ENCODE measurements at places on chromosomes 4 and X.

DNA sequence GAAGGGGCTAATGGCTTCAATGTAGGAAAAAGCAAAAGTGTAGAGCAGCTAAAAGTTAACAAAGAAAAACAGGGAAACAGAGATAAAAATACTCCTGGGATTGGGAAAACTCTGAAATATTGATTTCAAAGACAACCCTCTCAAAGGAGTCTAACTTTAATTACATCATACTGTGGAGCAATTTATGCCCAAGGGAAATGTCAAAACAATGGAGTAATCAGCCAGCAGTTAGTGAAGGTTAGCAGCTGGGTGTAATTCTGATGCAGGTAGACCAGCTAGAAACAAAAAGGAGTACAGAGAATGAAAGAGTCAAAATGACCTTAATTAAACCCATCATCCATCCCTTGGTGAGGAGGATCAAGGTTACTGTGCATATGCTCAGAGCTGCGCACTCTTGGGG lies 169.0 kb downstream of the ADAM29 start:
- no peak for DNase-seq

DNA sequence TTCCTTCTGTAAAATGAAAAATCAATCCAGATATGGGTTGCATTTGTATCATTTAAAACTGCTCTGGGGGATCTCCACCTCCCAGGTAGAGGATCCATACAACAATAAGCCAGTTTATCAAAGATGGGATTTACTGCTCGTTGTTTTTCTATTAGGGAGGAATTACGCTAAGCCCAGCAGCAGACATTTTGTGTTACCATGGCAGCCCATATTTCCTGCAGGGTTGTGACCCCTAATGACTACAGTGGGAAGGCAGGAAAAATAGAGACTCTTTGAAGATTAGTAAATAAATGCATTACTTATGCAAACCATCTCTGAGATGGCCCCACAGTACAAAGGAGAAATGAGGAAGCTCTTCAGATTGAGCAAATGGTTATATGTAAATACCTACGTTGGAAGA lies 253.4 kb upstream of the GPR101 start:
- DNase-seq, result no peak

DNA sequence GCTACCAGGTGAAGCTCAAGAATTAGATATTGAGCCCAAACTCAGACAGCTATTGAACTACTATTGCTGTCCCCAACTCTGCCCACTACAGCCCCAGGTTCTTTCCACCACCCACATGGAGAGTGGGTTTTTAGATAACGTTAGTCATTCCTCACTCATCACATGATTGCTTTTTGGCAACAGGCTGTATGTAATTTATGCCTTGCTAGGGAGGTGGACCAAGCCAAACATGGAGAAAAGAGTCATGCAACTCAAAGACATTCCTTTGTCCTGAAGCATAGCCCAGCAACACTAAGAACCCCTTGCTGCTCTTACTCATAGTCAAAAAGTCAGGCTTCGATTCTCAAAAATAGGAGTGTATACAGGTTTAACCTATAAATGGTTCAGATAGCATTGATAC lies 275.9 kb upstream of the VCX3A start:
- DNase-seq, result no peak

DNA sequence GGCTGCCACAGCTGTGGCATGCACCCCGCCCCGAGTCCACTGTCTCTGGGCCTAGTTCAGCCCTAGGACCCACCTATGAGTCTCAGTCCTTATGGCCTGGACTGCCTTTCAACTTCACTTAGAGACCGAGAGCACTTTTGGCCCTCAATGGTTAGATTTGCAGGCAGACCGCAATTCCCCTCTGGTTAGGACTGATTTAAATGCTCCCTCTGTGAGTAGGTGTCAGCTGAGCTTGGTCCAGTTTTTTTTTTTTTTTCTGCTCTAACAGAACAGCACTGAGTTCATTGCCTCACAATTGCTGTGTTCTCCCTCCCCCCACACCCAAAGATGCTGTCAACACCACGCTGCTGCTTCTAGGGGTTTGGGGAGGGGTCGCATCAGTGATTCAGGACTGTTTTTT lies 143.2 kb downstream of the BMP15 start:
- no peak for DNase-seq

- DNase-seq, result no peak
Observed at GRCh38 chr4:87499403-87500091, 29.6 kb downstream of the SPARCL1 start.

DNA sequence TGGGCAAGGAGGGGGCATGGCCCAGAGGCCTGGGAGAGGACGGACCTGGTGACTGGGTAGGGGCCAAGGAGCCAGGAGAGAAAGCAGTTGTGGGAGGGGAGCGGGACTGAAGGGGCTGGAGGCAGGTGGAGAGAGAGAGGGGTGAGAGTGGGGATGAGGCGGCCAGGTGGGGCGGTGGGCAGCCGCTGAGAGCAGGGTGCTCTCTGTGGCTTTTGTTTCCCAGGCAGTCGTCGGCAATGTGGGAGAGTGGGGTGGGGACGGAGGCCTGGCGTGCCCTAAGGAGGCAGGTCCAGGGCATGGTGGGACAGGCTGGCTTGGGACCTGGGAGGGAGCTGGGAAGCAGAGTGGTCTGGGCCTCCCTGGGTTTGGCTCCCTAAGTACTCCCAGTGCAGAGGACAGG lies 3.2 kb upstream of the ATP2B3 start:
- DNase-seq, result no peak

Data from non-pigmented ciliary epithelial cell (primary cell).